ENCODE measurements at places on chromosomes 6 and 20.

- no peak for DNase-seq
These were observed 74.7 kb upstream of the SCP2D1 start for GRCh38 chr20:18738888-18739287.

DNA sequence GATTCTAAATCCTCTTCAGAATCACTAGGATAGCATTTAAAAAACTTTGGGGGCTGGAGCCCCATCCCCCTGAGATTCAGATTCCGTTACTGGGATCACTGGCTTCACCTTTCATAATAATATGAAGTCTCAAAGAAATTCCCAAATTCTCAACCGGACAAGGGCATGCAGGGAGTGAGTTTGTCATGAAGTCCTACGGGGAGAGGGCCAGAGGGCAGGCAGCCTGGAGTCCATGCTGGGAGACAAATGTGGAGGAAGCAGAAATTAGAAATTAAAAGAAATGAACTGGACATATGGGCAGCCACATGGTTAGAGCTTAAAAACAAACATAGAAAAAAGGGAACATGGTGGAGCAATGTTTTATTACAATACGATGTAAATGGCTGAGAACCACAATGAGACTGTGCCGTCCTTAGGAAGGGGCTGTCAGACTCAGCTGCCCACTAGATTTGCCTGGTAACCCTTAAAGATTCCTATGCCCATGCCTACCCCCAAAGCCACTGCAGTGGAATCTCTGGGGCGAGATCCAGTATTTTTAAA is 142.6 kb downstream of the CEBPB start:
- DNase-seq, result no peak

- no peak for DNase-seq
These were observed 7.6 kb downstream of the ZNF451 start for GRCh38 chr6:57097596-57097995.

DNA sequence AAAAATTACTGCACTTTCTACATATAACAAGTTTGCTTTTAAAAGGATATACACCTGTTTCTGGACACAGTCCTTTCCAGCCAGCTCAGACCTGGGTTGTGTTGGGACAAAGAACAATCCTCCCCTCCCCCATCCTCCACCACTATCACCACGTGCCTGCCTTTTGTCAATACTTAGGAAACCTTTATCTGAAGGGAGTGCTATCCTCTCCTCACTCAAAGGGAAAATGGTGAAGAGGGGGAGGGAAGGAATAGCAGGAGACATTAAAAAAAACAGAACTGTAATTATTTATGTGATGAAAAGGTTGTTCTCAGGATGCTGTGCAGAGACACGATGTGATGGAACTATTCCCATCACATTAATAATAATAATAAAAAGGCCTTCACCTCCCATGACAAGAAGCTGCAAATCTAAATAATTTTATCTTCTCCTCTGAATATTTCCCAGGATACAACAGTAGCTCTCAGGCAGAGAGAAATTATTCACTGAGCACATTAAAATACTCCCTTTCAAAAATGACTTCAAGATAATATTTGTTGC is 105.5 kb downstream of the NRSN1 start:
- no peak for DNase-seq

DNA sequence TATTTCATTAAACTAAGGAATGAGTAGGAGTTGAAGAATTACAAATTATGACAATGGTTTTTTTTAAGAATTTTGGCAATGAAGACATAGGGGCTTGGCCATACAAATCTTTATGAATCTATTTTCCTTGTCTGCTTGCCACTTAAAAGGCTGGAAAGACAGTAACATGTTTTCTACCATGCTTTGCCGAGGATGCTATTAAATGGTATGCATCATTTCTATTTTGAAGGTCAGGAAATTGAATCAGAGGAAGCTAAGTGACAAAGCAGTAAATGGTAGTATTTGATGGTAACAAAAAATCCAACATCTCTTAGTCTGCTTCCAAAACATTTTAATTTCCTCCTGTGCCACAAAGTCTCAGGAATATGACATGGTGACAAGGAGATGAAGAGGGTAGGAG is 287.2 kb downstream of the RFPL4B start:
- no peak for DNase-seq

DNA sequence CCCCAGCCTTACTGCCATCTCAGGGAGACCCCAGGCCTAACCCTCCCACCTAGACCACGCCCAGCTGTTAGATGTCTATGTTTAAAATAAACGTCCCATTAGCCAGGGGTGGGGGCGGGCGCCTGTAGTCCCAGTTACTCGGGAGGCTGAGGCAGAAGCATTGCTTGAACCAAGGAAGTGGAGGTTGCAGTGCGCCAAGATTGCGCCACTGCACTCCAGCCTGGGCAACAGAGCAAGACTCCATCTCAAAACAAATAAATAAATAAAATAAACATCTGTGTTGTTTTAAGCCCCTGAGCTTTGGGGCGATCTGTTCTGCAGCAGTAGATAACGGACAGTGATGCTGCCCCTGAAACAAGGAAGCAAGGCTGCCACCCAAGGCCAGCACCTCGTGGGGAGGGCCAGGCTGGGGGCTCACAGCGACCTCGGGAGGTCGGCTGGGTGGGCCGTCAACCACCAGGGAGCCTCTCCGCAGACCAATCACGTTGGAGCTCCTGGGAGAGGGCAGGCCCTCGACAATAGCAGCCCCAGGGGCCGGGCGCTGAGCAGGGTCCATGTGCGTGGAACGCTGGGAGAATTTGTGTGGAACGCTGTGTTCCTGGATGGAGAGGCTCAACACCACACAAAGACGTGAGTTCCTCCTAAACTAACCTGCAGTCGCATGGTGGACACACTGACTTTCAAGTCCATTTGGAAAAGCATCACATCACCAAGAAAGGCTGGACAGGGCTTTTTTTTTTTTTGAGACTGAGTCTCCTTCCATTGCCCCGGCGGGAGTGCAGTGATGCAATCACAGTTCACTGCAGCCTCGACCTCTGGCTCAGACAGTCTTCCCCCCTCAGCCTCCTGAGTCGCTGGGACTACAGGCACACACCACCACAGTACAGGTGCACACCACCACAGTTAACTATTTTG is 1.0 kb upstream of the HELZ2 start:
- DNase-seq, result no peak
